ENCODE measurements at places on chromosomes 1 and 21.
A peak's percentile ranks its signal among the peaks of the same experiment; 100 is the strongest.

DNA sequence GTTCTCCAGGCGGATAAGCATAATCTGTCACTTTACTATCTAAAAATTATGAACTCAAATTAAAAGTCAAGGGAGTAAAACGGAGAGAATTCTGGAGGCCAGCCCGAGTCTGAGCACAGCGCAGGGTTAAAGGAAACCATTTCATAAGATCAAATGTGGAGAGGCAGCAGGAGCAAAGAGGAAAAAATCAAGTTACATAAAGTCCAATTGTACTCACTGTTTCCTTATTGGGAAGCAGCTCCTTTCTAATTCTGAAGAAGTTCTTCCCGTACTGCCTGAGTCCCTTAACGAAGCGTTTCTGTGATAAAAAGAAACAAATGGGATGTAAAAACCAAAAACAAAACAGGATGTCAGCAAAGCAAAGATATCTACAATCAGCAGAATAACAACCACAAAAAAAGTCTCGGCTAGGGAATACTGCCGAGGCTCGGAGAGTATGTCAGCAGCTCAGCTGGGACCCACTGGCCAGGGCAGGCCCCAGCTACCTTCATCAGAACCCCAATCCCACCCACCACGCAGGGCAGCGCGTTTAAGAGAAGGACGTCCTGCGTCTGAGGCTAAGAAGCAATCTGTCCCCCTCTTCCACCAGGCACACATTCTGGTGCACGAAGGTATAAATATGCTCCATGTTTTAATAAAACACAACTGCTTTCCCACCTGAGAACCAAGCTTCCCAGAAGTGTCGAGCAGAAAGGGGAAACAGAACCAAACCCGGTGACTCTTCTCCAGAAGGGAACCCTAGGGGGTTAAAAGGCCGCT is 104.8 kb downstream of the SLC45A1 start:
- peak; percentile 79 for DNase-seq

GRCh38 chr1:239283216-239283615 is 103.2 kb upstream of the CHRM3 start:
- DNase-seq = no peak

DNA sequence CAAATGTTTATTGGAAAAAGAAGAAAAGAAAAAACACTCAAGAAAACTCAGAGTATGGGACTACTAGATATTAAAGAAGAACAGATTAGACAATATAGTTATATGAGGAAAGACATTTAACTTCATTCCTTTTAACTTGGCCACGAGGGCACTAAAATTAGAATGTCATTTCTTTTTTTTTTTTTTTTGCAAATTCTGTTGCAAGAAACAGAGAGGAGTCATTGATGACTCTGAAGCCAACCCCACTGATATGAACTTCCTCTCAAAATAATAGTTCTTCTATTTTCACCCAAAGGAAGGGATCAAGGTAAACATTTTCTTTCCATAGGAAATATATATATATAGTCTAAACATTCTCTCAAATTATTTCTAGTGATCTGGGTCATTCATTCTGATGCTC is 24.6 kb upstream of the PEX19 start:
- no peak for DNase-seq

DNA sequence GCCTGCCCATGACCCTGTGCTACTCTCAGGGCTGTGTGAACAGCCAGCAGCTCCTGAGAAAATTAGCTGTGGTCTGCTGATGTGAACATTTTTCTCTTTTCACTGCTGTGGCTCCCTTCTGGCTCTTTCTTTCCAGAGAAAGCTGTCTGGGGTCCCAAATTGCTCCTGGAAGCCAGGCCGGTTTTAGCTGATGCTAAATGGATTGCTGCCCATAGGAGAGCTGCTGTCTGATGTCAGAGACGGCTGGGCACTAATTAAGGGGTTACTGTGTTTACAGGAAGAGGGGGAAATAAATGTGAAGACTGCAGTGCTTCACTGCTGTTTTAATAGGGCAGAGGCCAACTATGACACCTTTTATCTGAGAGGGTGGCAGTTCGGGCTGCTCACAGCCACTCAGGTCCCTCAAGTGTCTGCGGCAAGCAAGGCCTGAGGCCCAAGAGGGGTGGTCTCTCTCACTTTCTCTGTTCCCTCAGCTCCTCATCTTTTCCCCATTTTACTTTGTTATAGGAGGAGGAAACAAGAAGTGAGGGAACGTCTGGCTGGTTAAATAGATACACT is 106.0 kb upstream of the GNG12 start:
- no peak for DNase-seq

GRCh38 chr1:150513351-150513791 is 2.2 kb upstream of the FALEC start:
- peak; percentile 58 for DNase-seq

GRCh38 chr1:31214316-31215064 is 25.2 kb downstream of the NKAIN1 start:
- no peak for DNase-seq

GRCh38 chr1:233639611-233640010 is 25.7 kb downstream of the KCNK1 start:
- DNase-seq = no peak

DNA sequence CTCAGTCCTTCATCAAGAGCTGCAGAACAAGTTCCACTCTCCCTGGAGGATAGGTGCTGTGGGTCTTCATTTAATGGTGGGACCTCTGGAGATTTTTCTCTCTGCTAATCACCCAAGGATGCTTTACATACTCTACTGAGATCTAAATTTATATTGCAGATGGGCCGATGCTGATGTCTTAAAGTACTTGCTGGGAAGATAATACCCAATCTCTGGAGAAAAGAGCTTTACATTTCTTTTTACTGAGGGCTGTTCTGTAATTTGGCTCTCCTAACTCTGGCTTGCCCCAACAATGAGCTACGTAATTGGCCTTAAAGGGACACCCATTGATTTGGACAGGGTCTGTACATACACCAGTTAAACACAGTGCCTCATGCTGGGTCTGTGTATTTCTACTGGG is 86.9 kb downstream of the ST6GALNAC3 start:
- no peak for DNase-seq

DNA sequence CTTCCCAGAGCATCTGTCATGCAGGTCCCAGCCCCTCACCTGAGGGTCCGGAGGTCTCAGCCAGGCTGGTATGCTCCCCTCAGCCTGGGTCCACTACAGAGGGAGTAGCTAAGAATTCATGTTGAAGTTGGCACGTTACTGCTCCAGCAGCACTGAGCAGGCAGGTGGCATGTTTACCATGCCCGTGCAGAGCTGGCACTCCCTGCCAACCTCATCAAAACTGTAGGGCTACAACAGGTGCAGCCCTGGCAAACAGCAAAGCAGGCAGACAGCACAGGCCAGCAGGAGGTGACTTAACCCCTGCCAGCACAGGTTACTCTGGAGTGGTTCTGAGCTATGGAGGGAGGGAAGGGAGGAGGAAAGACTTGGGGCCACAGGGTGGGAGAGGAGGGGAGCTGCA is 46.4 kb downstream of the NUAK2 start:
- DNase-seq = peak; percentile 47

- DNase-seq = no peak
Observed at GRCh38 chr1:108851567-108851966, 5.3 kb downstream of the AKNAD1 start.

- no peak for DNase-seq
Observed at GRCh38 chr1:186326009-186326408, 49.0 kb downstream of the TPR start.

- no peak for DNase-seq
Observed at GRCh38 chr1:228478912-228479711, 8.1 kb upstream of the RNF187 start.

GRCh38 chr1:59165353-59165752 is 131.5 kb upstream of the FGGY start:
- DNase-seq = no peak

- DNase-seq = no peak
Observed at GRCh38 chr1:112524986-112525385, 16.2 kb downstream of the WNT2B start.

GRCh38 chr1:172790245-172790644 is 131.3 kb downstream of the FASLG start:
- DNase-seq = no peak

DNA sequence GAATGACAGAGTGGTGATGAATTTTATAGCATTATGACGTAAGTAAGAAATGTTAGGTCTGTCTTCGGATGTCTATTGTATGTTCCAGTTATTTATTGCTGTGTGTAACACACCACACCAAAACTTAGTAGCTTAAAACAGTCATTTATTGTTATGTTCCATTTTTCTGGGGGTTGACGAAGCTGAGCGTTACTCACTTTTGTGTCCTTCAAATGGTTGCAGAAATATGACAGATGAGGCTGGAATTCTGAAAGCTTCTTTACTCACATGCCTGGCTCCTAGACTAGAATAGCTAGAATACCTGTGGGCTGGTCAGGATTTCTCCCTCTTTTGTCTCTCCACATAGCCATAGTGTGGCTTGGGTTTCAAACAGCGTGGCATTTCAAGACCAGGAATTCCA is 62.1 kb upstream of the S1PR1 start:
- DNase-seq = peak; percentile 87

DNA sequence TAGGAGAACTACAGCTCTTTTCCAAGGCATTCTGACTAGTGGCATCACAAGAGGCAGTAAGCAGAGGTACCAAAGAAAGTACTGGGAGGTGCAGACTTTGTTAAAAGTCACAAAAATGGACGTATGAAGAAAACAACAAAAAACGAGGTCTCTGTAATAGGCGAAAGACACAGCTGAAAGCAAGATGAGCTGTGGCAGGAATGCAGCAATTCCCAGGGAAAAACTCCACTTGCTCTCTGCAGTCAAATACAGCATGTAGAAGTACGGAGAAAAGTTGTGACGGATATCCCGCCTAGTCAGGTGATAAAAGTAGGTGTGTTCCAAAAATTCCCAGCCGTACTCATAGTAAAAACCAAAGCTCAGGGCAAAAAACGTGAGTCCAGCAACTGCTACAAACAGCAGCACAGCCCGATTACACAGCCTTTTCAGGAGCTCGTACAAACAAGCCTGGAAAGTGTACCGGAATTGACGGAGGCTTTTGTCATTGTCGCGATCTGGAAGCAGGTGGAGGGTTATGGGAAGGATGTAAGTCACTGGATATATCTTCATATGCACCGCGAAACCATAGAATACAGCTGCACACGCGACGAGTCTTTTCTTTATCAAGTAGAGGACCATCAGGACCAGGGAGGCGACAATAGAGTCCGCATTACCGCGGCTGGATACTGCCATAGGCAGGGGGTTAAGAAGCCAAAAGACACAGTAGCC is 979 bp downstream of the PIGM start:
- peak; percentile 67 for DNase-seq

GRCh38 chr1:196060539-196060938 is 547.7 kb downstream of the KCNT2 start:
- DNase-seq = no peak

GRCh38 chr1:153515504-153516394 is 20.0 kb downstream of the S100A6 start:
- no peak for DNase-seq

GRCh38 chr1:41662061-41662764 is 177.7 kb upstream of the EDN2 start:
- peak; percentile 99 for DNase-seq

DNA sequence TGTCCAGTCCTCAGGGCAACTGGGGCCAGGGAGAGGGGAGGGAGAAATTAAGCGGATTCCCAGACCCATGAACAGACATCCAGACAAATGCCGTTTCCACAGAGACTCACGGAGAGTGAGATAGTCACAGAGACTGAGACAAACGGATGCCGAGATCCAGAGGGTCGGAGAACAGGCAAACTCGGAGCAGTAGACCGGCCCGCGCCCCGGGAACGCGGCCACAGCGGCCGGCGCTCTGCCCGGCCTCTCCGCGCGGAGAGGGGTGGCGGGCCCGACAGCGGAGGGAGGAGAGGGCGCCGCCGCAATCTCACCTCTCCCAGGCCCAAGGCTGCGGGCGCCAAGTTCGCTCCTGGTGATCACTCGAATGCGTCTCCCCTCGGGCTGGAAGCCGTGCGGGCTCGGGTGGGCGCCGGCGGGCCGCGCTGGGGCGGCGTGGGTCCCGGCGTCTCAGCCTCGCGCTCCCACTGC is 831 bp upstream of the FOXD2 start:
- DNase-seq = peak; percentile 91

DNA sequence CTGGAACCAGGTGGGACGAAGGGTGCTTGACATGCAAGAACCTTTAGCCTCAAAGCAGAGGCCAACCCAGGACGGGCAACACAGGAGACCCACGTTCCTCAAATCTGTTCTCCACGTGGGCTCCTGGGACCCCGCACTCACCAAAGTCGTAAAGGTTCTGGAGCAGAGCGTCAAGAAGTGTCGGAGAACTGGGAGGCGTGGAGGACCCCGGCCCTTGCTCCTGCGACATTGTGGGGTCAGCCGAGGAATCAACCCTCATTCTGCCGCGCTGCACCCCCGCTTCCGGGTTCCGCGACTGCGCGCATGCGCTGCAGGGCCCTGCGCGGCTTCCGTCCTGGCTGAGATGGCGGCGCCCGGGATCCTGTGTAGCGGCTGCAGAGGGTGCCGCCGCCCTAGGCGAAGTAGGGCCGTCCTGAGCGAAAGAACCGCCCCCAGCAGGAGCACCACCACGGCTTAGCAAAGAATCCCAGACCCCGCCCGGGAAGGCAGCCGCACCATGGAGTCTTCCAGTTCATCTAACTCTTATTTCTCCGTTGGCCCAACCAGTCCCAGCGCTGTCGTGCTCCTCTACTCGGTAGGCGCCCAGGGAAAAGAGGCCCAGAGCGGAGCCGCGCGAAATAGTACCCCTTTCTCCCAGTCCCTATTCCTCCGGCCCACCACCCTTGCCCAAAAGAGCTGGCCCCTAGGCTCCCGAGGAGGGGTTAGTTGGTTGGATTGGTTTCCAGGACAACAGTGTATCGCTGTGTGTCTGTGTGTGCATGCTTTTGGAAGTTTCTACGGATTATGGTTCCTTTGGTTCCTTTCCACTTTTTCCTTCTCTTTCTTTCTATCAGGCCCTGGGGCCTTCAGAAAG is at the start of gene GNPAT:
TSS of gene GNPAT (plus strand) at position 330 of the 853 bp plus-strand sequence. CDS start at position 497, 167 bp downstream.
- DNase-seq = peak; percentile 97

- DNase-seq = no peak
Observed at GRCh38 chr1:47565092-47565491, 127.2 kb downstream of the FOXD2 start.

DNA sequence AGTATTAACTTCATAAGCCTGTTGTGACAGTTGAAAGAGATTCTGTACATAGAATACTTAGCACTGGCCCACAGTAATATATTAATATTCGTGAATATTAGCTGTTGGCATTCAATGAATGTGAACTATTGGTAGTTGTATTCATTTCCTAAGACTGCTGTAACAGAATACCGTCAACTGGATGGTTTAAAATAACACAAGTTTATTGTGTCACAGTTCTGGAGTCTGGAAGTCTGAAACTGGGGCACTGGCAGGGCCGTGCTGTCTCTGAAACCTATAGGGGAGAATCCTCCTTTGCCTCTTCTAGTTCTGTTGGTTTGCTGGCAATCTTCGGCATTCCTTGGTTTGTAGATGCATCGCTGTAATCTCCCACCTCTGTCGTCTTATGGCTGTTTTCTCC is 47.5 kb downstream of the OLFML3 start:
- peak; percentile 47 for DNase-seq

- DNase-seq = no peak
Observed at GRCh38 chr21:37974081-37974480, 57.8 kb upstream of the KCNJ6 start.

DNA sequence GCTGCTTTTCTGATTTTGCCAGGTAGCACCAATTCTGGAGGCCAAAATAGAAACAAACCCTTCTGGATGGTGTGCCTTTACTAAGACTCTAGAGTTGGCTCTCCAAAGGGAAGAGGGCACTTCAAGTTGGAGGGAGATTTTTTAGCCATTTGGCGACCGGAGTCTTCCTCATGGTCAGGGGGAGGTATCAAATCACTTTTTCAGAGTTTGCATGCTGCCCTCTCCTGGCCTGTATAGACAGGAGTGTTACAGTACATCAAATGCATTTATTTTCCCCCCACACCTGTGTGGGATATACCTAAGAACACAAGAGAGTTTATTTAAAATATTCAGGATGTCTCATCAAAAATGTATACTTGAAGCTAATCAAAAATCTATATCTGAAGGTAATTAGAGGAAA is 3.2 kb downstream of the GREM2 start:
- no peak for DNase-seq

All from osteoblast (primary cell).